ENCODE measurements at places on chromosomes 2 and 18.

GRCh38 chr2:182447163-182447562 lies 20.3 kb upstream of the PDE1A start:
- DNase-seq = no peak

DNA sequence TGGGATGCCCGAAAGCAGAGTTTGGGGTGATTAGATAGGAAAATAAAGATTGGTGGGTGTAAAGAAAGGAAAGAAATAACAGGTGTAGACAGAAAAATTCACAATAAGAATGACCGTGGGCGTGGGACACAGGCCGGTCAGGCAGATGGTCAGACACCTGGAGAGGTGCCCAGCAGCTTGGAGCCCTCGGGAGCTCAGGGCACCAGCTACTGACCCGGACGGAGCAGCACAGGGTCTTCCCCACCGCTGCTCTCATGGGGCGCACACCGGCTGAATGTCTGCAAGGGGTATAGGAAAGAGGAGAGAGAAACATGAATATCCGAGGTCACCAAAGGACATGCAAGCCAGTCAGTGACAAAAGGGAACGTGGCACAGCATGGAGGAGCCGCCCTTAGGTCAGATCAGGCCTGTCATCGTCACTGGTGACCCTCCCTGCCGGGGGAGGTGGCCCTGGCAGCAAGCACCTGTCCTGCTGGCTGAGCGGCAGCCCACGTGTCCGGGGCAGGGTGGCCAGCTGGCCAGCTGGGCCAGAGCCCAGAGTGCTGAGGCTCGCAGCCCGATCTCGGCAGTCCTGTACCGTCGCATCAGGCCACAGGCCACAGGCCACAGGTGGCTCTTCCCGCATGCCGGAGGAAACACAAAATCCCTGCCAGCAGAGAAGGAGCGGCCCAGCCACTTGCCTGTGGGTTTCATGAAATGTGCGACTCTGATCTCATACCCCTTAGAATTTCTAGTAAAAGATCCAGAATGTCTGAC lies 112.0 kb upstream of the NDUFV2 start:
- no peak for DNase-seq

DNA sequence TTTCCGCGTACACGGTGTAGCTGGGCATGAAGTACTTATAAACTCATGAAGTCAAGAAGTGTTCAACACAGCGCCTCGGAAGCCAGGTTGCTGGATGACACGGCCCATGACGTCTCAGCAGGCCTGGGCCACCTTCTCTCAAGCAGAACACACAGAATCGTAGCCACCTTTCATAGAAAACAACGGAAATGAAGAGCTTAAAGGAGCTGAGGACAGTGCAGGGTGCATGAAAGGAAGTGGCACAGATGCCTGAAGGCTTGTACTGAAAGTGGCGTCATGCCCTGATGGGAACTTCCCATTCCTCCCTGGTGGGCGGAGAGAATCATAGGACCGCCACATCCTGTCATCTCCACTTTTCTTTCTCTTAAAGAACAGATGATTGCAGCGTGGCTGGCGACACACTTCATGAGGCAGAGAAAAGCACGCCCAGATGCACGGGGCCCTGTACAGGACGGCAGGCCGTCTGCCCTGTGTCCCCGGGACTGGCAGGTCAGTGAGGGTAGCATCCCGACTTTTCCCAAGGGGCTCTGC lies 31.1 kb downstream of the HDAC4 start:
- peak; percentile 1 for DNase-seq

DNA sequence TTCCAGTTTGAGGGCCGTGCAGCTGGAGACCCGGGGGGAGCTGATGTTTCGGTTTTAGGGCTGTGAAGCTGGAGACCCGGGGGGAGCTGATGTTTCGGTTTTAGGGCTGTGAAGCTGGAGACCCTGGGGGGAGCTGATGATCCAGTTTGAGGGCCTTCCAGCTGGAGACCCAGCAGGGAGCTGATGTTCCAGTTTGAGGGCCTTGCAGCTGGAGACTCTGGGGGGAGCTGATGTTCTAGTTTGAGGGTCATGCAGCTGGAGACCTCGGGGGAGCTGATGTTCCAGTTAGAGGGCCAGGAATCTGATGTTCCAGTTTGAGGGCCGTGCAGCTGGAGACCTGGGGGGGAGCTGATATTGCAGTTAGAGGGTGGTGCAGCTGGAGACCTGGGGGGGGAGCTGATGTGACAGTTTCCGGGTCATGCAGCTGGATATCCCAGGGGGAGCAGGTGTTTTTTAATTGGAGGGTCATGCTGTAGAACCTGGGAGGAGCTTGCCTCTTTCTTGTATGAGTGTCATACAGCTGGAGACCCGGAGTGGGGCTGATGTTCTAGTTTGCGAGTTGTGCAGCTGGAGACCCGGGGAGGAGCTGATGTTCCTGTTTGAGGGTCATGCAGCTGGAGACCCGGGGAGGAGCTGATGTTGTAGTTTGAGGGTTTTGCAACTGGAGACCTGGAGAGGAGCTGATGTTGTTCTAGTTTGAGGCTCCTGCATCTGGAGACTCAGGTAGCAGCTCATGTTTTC lies 153.2 kb downstream of the RTP5 start:
- no peak for DNase-seq

DNA sequence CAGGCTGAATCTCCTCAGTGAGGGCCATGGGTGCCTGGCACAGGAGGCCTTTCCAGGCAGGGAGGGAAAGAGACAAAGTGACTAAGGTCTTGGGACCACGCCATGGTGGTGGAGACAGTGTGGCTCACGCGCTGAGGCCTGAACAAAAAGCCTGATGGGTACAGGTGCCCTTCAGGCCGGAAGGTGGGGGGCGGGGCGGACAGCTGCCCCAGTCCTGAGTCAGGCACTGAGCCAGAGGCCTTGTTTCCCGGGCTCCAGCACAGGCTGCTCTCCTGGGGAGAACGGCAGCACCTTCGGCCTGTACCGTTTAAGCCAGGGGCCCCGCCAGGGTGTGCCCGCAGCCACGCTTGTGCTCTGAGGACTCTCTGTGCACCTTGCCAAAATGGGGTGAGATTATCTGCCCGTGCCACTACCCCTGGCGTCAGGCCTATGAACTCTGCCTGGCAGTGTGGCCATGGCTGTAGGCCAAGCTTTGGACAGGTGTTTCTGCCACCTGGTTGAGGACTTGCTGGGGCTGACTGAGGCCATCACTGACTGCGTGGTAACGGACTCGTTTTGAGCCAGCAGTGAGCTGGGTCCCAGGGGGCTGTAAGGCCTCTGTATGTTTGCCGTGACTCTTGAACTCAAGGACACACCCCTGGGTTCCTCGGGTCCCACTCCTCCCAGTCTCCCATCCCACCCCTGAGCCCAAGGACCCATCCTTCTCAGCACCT lies 31.7 kb upstream of the DNMT3A start:
- DNase-seq = peak; percentile 56

DNA sequence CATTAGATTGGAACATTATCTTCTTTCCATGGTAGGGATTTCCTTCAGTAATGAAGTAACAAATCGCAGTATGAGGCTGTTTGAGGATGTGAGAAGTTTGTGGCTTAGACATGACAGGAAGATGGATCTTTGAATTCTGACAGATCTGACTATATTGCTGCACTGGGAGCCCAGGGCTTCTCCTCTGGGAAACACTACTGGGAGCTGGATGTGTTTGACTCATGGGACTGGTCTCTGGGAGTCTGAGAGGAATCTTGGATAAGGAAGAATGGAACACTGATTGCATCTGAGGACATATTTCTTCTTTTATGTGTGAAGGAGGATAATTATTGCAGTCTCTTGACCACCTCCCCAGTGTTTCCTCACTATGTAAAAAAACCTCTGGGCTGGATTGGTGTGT lies 77.2 kb upstream of the ST6GAL2 start:
- no peak for DNase-seq

- DNase-seq = peak; percentile 14
These were observed 19.5 kb downstream of the CIB4 start for GRCh38 chr2:26621469-26622199.

DNA sequence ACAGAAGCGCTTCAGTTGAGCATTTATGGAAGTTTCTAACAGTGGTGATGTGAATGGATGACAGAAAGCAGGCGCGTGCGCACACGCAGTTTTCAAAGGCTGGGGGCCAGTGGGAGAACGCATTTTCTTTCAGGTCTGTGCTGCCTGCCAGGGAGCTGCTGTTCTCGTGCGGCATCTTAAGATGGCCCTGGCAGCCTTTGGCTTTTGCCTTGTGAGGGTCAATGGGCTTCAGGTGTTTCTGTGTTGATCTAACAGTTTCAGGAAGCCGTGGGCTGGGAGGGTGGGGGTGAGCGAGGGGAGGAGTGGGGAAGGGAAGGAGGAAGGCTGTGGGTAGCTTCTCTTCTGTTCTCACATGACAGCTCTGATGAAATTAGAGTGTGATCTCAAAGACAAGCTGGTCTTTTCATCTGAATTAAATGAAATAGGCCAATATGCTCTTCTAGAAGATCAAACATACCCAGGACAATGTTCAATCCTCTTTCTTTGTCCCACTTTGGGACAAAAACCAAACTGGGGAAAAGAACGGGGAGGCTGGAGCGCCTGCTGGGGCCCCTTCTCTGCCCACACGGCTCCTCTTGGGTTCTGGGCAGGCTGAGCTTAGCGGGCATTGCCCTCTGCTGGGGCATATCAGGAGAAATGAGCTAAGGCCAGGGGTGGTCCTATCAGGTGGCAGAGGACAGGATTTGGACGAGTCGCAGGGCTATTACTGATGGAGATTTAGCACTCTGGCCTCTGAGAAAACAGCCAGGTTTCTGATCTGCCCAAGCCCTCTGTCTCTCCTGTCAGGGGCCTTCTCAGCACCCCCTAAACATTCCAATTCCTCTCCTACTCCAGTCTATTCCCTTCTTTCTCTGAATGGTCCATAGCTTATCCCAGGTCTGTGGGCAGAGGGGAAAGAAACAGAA lies 126.2 kb upstream of the LGALSL start:
- peak; percentile 46 for DNase-seq

- no peak for DNase-seq
These were observed 97.4 kb downstream of the ZNF516 start for GRCh38 chr18:76397631-76398030.

GRCh38 chr2:171069286-171069956 lies 91.3 kb downstream of the TLK1 start:
- no peak for DNase-seq

- no peak for DNase-seq
These were observed 49.5 kb upstream of the DTNA start for GRCh38 chr18:34660572-34660971.

DNA sequence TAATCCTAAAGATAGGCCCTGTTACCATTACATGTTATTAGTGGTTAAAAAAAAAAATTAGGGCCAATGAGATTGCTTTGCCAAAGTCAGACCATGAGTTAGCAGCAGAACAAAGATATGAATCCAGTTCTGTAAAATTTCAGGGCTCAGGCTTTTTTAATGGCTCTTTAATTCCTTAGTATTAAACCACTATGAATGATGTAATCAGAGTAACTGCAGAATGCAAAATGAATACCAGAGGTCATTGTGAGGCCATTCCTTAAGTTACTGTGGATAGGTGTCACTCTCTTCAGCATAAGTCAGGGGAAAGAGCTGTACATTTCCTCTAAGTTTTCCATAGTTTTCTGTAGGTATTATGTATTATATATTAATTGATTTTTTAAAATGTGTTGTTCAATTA lies 42.2 kb upstream of the TBR1 start:
- DNase-seq = peak; percentile 37

Data from kidney tubule cell (primary cell).